ENCODE measurements at places on chromosomes 13 and 19.

GRCh38 chr19:12782424-12783290 is 7.3 kb upstream of the HOOK2 start:
- no peaks in the 10 kb centered on the region for H3K27me3 ChIP-seq
- peak overlapping the region; percentile 38 for H3K4me3 ChIP-seq
- H3K36me3 ChIP-seq = no peaks in the 10 kb centered on the region
- DNase-seq = peak; percentile 91

DNA sequence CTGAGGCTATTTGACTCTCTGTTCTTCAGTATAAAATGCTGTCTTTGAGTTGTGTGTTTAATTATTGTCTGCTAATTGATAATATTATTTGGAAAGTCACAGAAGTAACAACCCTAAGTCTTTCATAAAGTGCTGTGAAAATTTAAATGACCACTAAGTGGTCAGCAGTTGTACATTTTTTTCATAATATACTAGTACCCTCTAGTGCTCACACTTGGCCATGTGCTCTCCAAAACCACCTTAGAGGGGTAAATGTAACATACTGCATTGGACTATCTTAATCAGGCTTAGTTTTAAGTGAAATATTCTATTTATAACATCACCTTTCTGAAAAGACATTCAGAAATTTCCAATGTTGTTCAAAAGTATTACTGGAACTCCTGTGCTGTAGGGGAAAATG is 745.3 kb downstream of the GPC5 start:
- 0 out of 2 replicates have a peak, but pooled peaks cover 3% of the 10 kb centered on the region for H3K27me3 ChIP-seq
- DNase-seq = no peak
- H3K4me1 ChIP-seq = no peaks in the 10 kb centered on the region
- H3K27ac ChIP-seq = no peak overlapping the region
- no peak overlapping the region for H3K4me3 ChIP-seq

- H3K36me3 ChIP-seq = no peaks in the 10 kb centered on the region
- peaks cover 28% of the 10 kb centered on the region for H3K4me1 ChIP-seq
These were observed 60.2 kb upstream of the FLT1 start for GRCh38 chr13:28555096-28555495.

- DNase-seq = no peak
- no peak overlapping the region for H3K27ac ChIP-seq
- H3K36me3 ChIP-seq = no peaks in the 10 kb centered on the region
- no peak overlapping the region for H3K4me3 ChIP-seq
- H3K27me3 ChIP-seq = no peaks in the 10 kb centered on the region
These were observed 125.0 kb downstream of the VWA8 start for GRCh38 chr13:41835871-41836270.

- no peak overlapping the region for H3K4me3 ChIP-seq
- no peaks in the 10 kb centered on the region for H3K27me3 ChIP-seq
- H3K27ac ChIP-seq = no peak overlapping the region
- H3K4me1 ChIP-seq = no peaks in the 10 kb centered on the region
- DNase-seq = no peak
These were observed 192.7 kb upstream of the MIR17HG start for GRCh38 chr13:91154558-91155353.

- no peaks in the 10 kb centered on the region for H3K36me3 ChIP-seq
- no peak overlapping the region for H3K4me3 ChIP-seq
- DNase-seq = no peak
- H3K4me1 ChIP-seq = no peaks in the 10 kb centered on the region
These were observed 218.7 kb downstream of the POSTN start for GRCh38 chr13:37379841-37380240.

DNA sequence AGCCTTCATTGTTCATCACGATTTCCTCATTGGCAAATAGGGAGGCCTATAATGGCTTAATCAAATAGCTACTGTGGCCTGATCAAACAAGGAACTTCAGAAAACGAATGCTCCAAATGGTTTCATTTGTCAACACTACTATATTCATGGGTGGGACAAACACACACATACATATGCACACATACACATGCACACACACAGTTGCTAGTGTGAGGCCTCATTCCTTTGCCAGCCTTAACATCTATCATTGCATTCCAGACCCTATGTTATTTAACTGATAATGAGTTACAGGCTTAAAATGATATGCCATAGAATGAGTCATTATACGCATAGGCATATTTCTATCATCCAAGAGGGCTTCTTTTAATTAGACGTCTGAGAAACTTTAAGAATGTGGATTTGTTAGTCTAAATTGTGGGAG is 140.2 kb downstream of the KLF5 start:
- no peak overlapping the region for H3K27ac ChIP-seq
- H3K27me3 ChIP-seq = no peaks in the 10 kb centered on the region
- H3K36me3 ChIP-seq = no peaks in the 10 kb centered on the region
- no peak for DNase-seq
- H3K4me1 ChIP-seq = no peaks in the 10 kb centered on the region
- no peak overlapping the region for H3K4me3 ChIP-seq

GRCh38 chr13:30755678-30756077 is 20.3 kb downstream of the ALOX5AP start:
- peaks cover 21% of the 10 kb centered on the region for H3K4me1 ChIP-seq
- H3K36me3 ChIP-seq = no peaks in the 10 kb centered on the region
- H3K27ac ChIP-seq = no peak overlapping the region
- no peaks in the 10 kb centered on the region for H3K27me3 ChIP-seq

GRCh38 chr19:7074705-7075282 is 5.3 kb downstream of the ZNF557 start:
- H3K4me1 ChIP-seq = peaks cover 3% of the 10 kb centered on the region
- DNase-seq = peak; percentile 25
- H3K4me3 ChIP-seq = no peak overlapping the region
- peaks cover 87% of the 10 kb centered on the region for H3K36me3 ChIP-seq

GRCh38 chr13:112740502-112741131 is 50.8 kb downstream of the ATP11A start:
- DNase-seq = peak; percentile 85
- no peak overlapping the region for H3K4me3 ChIP-seq
- no peaks in the 10 kb centered on the region for H3K27me3 ChIP-seq
- no peaks in the 10 kb centered on the region for H3K36me3 ChIP-seq
- peaks cover 24% of the 10 kb centered on the region for H3K4me1 ChIP-seq

- H3K27me3 ChIP-seq = no peaks in the 10 kb centered on the region
- no peaks in the 10 kb centered on the region for H3K4me1 ChIP-seq
- H3K36me3 ChIP-seq = no peaks in the 10 kb centered on the region
These were observed 934.6 kb downstream of the SLITRK1 start for GRCh38 chr13:82947683-82948082.

- H3K4me3 ChIP-seq = no peak overlapping the region
- no peaks in the 10 kb centered on the region for H3K27me3 ChIP-seq
- H3K36me3 ChIP-seq = no peaks in the 10 kb centered on the region
These were observed 36.6 kb downstream of the USP12 start for GRCh38 chr13:27135023-27135422.

DNA sequence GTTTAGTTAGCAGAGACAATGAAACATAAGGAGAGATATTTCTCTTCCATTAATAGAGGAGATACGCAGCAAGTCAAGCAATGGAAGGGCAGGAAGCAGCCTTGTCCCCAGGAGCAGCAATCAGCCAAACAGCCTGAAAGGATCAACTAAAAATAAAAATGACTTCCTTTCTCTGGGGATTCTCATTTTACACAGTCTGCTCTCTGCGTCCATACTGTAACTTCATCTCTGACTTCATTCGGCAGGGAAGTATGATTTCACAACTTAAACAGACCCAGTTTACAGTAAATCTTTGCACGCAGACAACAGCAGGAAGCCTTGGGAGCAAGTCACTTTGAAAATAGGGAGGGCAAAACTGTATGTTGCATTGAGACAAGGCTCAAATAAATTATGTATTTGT is 826.7 kb downstream of the DIAPH3 start:
- no peaks in the 10 kb centered on the region for H3K27me3 ChIP-seq
- H3K4me1 ChIP-seq = no peaks in the 10 kb centered on the region
- no peaks in the 10 kb centered on the region for H3K36me3 ChIP-seq
- no peak overlapping the region for H3K4me3 ChIP-seq
- H3K27ac ChIP-seq = no peak overlapping the region
- no peak for DNase-seq

DNA sequence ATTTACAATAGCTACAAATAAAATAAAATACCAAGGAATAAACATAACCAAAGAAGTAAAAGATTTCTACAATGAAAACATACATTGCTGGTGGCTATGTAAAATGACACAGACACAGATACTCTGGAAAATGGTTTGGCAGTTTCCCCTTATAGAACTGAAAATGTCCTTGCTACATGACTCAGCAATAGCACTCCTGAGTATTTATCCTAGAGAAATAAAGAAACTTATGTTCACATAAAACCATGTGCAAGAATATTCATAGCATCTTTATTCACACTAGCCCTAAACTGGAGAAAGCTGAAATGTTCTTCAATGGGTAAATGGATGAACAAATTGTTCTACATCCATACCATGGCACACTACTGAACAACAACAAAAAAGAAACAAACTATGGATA is 100.2 kb upstream of the RFC3 start:
- peaks cover 17% of the 10 kb centered on the region for H3K4me1 ChIP-seq
- H3K4me3 ChIP-seq = no peak overlapping the region
- no peak overlapping the region for H3K27ac ChIP-seq
- no peaks in the 10 kb centered on the region for H3K27me3 ChIP-seq

DNA sequence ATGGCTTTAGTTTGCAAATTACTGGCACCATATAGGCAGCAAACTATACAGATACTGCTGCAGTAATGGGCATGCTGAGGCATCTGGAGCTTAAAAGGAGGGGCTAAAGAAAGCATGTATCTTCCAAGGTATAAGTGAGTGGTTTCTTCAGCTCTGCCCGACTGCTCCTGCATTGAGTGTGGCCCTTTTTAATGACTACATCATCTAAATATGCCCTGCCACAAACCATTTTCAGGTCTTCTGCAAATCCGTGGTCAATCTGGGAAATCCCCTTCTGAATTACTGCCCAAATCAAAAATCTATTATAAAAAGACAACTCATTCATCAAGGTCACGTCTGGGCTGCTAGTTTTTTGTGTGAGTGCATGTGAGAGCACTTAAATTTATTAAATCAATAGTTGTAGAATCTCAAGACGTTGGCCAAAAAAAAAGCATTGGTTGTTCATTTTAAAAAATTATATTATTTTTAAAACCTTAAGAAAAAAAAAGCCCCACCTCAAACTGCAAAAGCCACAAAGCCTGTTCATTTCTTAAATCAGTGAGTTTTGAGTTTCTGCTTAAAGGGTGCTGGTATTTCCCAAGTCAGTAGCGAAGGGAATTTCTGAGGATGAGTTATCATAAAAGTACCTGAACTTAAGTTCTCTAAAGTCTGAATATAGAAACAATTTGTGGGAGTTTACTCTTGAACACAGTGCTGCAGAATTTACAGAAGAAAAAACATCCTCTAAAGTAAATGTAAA is 16.3 kb downstream of the LCP1 start:
- H3K36me3 ChIP-seq = no peaks in the 10 kb centered on the region
- H3K27ac ChIP-seq = peak overlapping the region; percentile 46
- H3K4me3 ChIP-seq = no peak overlapping the region
- H3K4me1 ChIP-seq = peaks cover 52% of the 10 kb centered on the region
- DNase-seq = peak; percentile 58

- H3K27me3 ChIP-seq = no peaks in the 10 kb centered on the region
- H3K36me3 ChIP-seq = no peaks in the 10 kb centered on the region
- no peak overlapping the region for H3K27ac ChIP-seq
- peak; percentile 5 for DNase-seq
- H3K4me1 ChIP-seq = no peaks in the 10 kb centered on the region
- no peak overlapping the region for H3K4me3 ChIP-seq
These were observed 131.4 kb downstream of the TNFRSF19 start for GRCh38 chr13:23701636-23702035.

DNA sequence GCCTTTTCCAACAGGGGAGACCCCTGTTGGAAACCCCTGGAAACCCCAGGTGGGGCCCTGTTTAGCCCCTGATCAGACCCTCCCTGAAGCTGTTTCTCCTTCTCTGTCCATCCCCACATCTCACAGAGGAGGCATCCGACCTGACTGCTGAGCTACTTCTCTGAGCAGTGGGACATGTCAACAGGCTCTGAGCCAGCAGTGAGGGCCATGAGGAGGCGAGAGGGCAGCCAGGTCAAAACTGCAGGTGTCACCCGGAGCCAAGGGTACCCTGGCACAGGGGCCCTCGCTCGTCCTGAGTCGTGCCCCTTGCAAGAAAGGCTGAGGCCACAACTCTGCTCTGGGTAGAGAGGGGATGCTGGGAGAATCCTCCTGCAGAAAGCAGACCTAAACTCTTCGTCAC is 13.6 kb downstream of the PEPD start:
- peaks cover 50% of the 10 kb centered on the region for H3K36me3 ChIP-seq
- no peak overlapping the region for H3K4me3 ChIP-seq
- DNase-seq = no peak
- H3K27ac ChIP-seq = no peak overlapping the region
- H3K27me3 ChIP-seq = no peaks in the 10 kb centered on the region

GRCh38 chr13:25112695-25113255 is 16.8 kb downstream of the PABPC3 start:
- H3K36me3 ChIP-seq = no peaks in the 10 kb centered on the region
- H3K4me3 ChIP-seq = no peak overlapping the region
- H3K4me1 ChIP-seq = no peaks in the 10 kb centered on the region
- H3K27ac ChIP-seq = no peak overlapping the region
- no peaks in the 10 kb centered on the region for H3K27me3 ChIP-seq

GRCh38 chr19:45761714-45762113 is 7.3 kb downstream of the SIX5 start:
- H3K4me3 ChIP-seq = no peak overlapping the region
- no peak for DNase-seq
- peaks cover 5% of the 10 kb centered on the region for H3K36me3 ChIP-seq
- no peaks in the 10 kb centered on the region for H3K27me3 ChIP-seq

All from SJSA1 (cell line).